ENCODE measurements at places on chromosomes 7 and 10. TPM values are rescaled to one million over a fixed set of nuclear protein-coding genes. Genes with fewer than 3 reads are reported as not detected.

COL13A1 gene
- total RNA-seq, result not detected

VAX1 gene
- total RNA-seq, result not detected

OR9A2 gene
- total RNA-seq, result not detected

ANAPC16 gene
- 94.6 TPM for total RNA-seq

TASOR2 gene
- total RNA-seq, result 69.9 TPM

NXPH1 gene
- not detected for total RNA-seq

DNA sequence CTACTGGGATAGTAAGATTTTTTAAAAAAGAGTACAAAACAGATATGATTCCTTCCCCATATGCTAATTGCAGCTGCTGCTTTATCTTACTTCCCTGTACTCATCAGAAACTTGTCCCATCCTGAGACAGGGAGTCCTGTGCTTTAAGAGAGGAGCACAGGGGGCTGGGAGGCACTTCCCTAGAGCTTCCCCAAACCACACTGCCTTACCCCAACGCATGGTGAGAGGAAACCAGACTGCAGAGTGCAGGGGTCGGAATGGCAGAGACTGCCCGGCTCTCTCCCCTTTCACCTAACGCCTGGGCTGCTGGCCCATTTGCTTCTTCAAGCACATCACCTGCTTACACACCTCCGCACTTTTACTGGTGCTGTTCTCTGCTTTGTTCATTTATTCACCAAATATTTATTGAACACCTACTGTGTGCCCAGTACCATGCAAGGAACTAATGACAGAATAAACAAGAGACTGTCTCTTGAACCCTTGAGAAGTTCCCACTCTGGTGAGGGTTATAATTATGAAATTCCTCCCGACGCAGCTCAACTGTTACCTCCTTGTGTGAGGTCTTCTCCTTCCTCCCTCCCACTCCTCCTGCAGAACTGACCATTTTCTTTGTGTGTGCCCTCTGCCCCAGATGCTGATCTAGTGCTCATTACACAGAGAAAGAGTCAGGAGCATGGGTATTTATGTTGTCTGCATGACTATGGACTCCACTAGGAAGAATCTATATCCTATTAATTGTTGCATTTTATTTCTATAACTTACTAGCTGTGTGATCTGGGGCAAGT lies 289.7 kb downstream of the TCF7L2 start:
- no peak for DNase-seq

GRCh38 chr10:93590638-93591037 lies 10.4 kb downstream of the RBP4 start:
- no peak for DNase-seq

DNA sequence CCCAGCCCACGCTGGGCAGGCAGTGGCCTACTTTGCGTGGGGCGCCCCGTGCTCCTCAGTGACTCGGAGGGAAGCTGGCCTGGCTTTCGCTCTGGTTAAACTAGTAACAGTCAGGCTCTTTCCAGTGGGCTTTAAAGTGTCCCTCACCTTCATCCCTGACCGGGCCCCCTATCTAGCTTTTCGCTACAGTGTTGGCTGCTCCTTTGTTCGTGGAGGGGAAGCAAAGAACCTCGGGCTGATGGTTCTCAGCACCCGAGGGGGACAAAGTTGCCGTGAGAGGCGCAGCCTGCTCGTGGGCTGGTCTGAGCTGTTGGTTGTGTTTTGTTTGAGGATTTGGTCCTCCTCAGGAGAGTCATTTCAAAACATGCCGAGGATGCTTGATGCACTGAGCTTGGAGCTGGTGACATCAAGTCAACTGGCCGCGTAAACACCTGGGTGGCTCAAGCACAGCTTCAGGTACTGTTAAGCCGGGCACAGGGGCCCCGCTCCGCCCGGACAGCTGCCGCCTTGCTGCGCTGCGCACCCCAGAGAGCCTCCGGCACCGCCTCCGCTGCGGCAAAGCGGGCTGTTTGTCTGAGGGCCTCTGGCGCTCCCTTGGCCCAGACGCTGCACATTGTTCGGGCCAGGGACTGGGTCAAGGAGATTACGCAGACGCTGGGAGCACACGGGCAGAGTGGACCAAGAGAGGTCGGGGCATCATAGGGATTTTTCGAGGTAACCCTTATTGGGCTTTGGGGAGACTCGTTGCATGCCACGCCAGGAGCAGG lies 1.6 kb downstream of the DLX6 start:
- DNase-seq, result no peak

GRCh38 chr7:80294346-80294745 lies 159.7 kb downstream of the GNAI1 start:
- no peak for DNase-seq

DNA sequence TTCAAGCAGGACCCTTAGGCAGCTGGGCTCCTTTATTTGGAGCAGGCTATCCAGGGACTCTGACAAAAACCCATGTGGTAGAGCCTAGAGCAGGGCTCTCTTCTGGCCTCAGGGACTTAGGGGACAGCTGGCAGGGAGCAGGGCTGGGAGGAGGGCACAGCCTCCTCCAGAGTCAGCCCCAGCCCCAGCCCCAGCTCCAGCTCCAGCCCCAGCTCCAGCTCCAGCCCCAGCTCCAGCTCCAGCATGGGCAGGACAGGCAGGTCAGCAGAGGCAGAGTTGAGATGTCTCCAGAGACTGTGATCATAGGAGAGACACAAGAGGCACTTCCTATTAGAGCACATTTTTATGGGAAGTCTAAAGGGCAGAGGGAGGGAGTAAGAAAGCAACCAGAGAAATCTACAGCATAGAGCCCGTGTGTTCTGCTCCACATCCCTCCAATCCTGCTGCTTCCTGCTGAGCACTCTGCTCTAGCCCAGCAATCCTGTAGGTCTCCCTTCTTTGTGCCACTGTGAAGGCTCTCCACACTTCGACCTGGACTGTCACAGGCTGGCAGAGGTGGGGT lies 13.3 kb upstream of the C10orf53 start:
- no peak for DNase-seq

- no peak for DNase-seq
Measured at GRCh38 chr7:70694434-70694970, 437.4 kb upstream of the GALNT17 start.

DNA sequence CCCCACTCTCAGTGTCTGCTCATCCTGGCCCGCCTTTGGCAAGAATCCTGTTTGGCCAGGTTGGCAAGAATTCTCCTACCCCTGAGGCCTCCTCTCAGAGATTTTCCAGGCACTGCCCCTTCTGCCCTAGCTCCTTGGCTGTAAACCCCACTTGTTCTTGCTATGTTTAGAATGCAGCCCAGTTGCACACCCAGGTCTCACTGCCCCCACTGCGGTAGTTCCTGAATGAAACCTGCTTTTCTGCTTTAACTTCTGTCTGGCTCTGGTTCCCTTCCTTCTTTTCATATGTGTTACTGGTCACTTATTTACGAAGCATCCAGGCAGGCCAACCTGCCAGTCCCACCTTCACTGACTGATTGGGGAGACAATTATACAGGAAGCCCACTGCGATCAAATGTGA lies 576.9 kb downstream of the GLRX3 start:
- no peak for DNase-seq

- DNase-seq, result no peak
Measured at GRCh38 chr10:23442936-23443335, 4.1 kb downstream of the OTUD1 start.

- DNase-seq, result no peak
Measured at GRCh38 chr7:122546496-122546895, 152.4 kb downstream of the RNF133 start.

GRCh38 chr7:151024435-151025056 lies at the start of gene ATG9B:
Gene ATG9B, minus strand, starts transcription at chr7:151024494. Its CDS starts 71 bp downstream, at chr7:151024423.
- no peak for DNase-seq

DNA sequence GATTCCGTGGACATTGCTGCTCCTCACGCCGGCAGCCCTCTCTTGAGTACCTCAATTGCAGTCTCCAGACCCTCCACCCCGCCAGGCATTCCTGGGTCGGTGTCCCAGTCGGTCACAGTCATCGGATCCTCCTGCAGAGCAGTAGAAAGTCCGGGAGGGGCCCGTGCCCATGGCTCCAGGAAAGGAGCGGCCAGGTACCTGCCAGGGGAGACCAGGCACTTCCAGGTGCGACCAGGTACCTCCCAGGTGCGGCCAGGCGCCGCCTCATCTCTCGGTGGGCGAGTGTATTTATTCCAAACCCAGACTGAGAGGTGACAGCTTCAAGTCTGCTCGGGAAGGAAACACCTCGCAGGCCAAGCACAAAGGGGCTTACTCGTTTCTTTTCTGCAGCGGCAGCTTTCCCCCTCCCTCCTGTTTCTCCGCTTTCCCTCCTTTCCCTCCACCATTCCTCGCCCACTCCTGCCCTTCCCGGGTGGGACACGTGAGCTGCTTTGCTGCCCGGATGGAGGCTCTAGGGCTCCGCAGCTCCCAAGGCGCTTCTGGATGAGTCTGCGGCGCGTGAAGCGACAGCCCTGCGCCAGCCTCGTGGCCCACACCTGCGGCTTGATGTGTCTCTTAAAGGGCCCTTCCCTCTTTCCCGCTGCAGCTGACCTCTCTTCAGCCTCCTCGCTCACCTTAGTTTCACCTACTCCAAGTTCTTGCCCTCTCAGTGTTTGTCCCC lies 39.4 kb upstream of the AGK start:
- peak; percentile 4 for DNase-seq

GRCh38 chr10:91761721-91762120 lies 36.5 kb upstream of the TNKS2 start:
- no peak for DNase-seq

Data from activated CD8-positive, alpha-beta T cell treated with anti-CD3 and anti-CD28 coated beads for 36 hours (primary cell).